ENCODE measurements at places on chromosomes 7 and 10.

DNA sequence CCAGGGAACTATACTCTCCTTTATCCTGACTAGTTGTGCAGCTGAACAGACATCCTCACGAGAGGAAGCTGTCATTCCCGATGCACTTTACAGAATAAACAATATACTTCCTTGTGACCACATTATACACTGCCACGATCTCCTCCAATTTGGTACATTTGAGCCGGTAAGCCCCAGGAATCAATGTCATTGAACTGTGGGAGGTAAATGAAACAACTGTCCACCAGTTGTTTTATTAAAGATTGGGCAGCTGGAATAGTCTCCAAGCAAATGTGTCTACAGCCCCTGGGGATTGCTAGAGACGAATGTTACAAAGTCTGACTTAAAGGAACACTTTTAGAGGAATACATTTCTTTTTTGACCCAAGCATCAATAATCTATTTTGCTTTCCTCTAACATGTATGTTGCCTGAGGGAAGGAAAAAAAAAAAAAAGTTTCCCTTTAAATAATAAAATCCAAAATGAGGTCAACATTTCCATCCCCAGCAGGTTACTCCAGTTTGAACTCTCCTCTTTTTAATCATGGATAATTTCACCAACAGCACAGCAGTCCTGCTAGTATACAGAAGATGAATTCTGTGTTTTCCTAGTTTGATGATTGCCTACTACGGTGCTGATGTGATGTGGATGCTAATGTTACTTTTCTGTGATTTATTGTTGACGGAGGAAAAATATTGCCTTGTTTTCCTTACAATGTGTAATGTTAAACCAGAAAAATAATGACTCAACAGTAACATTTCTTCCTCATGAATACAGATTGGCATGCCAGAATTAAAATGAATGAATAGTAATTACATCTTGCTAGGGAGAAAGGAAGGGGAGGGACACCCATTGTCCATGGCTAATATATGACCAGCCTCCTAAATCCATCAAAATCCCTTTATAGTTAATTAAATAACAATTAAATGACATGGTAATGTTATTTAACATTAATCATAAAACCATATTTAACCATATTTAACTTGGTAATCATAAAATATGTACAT is 360.9 kb downstream of the NEBL start:
- no peak for DNase-seq

- DNase-seq: no peak
Observed at GRCh38 chr7:116801092-116801710, 61.2 kb upstream of the CAPZA2 start.

GRCh38 chr10:102504179-102504975 is 605 bp downstream of the SUFU start:
- no peak for DNase-seq

GRCh38 chr7:13860734-13861133 is 128.7 kb downstream of the ETV1 start:
- no peak for DNase-seq

- DNase-seq: no peak
Observed at GRCh38 chr10:131272897-131273451, 38.5 kb downstream of the TCERG1L start.

DNA sequence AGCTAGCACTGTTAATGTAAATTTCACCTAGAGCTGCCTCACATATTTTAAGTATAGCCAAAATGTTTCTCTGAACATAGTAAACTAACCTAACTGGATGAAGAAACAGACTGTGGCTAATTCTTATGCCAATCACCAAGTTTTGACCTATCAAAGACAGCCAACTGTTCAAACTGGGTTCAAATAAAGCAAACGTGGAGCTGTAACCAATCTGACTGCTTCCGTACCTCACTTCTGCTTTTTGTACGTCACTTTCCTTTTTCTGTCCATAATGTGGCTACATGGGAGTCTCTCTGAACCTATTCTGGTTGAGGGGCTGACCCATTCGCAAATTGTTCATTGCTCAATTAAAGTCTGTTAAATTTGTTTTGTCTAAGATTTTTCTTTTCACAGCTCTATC is 66.3 kb upstream of the ETV1 start:
- no peak for DNase-seq

DNA sequence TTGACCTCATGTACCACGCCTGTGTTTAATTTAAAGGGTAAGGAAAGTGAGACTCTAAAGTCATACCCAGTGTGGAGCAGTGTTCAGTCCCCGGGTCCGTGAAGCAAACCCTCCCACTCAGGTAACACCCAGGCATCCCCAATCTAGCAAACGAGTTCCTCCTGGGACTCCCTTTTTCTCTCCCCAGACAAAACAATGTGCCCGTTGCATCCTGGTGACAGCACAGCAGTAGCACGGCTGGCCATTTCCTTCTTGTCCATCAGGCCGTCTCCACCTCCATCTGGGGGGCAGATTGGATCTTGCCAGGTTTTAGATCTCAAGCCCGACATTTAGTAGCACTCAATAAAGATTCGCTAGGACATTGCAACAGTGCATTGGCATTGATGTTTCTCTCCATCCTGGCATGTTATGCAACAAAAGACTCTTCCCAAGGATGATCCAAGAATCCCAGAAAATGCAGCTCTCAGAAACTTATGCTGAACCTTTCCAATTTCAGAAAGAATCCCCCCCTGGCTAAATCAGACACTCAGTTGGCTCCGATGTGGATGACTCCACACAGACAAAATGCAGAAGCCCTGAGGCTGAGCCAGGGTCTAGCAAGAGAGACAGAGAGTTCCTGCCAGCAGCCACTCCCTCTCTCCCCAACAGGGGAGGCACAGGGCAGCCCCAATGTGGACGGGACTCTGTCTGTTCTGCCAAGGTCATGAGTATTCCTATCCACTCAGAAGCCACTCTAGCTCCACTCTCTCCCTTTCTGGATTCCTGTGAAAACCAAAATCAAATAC is 274.5 kb upstream of the MGMT start:
- no peak for DNase-seq

- DNase-seq: no peak
Observed at GRCh38 chr10:29063806-29064644, 224.8 kb upstream of the LYZL1 start.

GRCh38 chr10:119139464-119140067 is 25.9 kb downstream of the SFXN4 start:
- DNase-seq: no peak

- no peak for DNase-seq
Observed at GRCh38 chr7:120005720-120006119, 267.3 kb upstream of the KCND2 start.

DNA sequence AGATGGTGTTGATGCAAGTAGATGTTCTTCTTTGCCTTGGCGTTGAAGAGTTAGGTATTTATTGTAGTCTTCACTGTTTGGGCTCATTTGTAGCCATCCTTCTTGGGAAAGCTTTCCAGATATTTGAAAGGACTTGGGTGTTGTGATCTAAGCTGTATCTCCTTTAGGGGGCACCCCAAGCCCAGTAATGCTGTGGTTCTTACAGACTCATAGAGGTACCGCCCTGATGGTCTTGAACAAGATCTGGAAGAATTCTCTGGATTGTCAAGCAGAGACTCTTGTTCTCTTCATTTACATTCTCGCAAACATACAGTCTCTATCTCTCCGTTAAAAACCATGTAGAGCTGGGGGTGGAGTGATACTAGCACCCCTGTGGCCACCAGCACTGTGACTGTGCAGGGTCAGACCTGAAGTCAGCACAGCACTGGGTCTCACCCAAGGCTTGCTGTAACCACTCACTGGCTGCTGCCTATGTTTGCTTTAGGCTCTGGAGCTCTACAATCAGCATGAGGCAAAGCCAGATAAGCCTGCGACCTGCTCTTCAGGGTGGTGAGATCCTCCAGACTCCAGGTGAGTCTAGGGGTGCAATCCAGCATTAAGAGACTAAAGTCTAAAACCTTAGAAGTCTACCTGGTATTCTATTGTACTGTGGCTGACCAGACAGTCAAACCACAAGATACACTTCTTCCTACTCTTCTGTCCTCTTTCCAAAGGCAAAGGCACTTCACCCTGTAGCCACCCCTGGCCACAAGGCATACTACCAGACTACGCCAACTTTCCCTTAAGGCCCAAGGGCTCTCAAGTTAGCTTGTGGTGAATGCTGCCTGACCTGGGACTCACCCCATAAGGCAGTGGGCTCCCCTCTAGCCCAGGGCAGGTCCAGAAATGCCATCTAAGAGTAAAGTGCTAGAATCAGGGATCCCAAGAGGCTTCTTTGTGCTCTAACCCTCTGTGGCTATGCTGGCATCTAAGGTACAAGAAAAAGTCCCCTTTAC is 209.7 kb upstream of the TMEM196 start:
- peak; percentile 54 for DNase-seq

DNA sequence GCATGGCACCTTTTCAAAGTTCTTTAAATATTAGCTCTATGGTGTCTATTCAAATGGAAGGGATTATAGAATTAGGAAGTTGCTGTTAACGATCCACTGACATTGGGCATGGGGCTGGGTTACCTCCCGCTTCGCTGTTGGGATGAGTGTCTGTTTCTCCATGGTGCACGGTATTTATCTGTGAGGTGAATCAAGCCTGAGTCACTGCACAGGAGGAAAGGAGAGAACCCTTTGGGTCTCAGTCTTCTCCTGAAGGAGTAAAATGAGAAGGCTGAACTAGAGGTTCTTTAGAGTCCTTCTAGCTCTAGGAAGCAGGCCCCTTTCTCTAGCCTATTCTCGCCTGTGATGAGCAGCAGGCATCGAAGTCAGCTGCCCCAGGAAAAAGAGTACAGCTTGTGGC is 7.3 kb downstream of the JCAD start:
- no peak for DNase-seq

- DNase-seq: no peak
Observed at GRCh38 chr10:101020427-101021075, 10.4 kb downstream of the PDZD7 start.

GRCh38 chr10:29482591-29483431 is 152.0 kb downstream of the SVIL start:
- DNase-seq: no peak

DNA sequence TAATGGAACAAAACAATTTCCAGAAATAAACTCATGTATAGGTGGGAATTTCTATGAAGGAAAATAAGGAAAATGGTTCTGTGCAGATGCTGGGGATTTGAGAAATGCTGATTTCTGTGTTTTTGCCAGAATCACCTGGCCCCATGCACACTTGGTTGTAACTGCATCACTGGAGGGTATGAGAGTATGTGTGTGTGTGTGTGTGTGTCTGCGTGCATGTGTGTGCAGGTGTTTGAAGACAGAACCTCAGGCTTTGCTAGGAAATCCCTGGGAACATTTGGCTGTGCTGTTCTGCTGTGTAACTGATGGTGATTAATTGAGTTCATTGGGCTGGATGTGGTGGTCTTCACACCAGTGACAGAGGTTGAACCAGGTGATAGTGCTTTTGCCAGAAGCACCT is 141.6 kb downstream of the CAMK1D start:
- DNase-seq: no peak

- no peak for DNase-seq
Observed at GRCh38 chr7:47609803-47610452, 28.0 kb upstream of the TNS3 start.

DNA sequence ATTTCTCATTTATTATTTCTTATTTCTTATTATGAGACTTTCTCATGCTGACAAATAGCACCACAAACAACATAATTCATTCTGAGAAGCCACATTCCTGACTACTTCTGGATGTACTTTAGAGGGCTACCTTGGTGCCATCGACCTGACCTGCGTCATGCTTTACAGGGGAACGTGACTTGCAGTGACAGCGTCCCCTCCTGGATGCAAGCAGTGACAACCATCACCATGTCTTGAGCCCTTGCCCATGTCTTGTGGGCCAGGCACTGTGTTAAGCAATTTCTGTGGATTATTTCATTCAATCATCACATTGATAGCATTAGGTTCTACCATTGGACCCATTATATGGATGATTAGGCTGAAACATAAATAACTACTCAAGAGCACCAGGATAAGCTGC is 137.0 kb downstream of the ANK3 start:
- no peak for DNase-seq
